ENCODE measurements at places on chromosomes 12 and 14.

- peaks cover 10% of the 10 kb centered on the region for H3K4me1 ChIP-seq
- no peaks in the 10 kb centered on the region for H3K27me3 ChIP-seq
- no peak for DNase-seq
- H3K36me3 ChIP-seq: no peaks in the 10 kb centered on the region
- no peak overlapping the region for H3K27ac ChIP-seq
Observed at GRCh38 chr14:61577506-61577931, 117.8 kb upstream of the HIF1A start.

DNA sequence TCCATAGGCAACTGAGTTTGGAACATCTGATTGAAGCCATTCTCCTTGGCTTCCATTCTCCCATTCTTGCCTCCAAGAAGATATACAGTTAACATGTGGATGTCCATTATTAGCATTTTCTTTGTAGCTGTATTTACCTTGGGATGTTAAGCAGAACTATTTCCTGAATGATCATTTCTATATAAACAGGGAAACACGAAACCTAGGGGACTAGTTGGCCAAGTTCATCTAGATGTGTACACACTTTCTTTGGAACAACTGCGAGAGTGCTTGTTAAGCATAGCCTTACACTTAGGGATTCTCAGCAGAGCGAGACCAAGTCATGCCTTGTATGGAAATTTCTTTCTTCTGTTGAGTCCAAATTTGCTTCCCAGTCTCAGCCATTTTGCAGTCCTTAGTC is 42.1 kb downstream of the DRAM1 start:
- no peak overlapping the region for H3K27ac ChIP-seq
- no peaks in the 10 kb centered on the region for H3K27me3 ChIP-seq
- no peaks in the 10 kb centered on the region for H3K36me3 ChIP-seq
- H3K4me3 ChIP-seq: no peak overlapping the region
- no peak for DNase-seq

GRCh38 chr12:52878507-52879393 is 26.1 kb downstream of the KRT8 start:
- H3K36me3 ChIP-seq: no peaks in the 10 kb centered on the region
- peaks cover 18% of the 10 kb centered on the region for H3K4me1 ChIP-seq
- DNase-seq: no peak
- H3K4me3 ChIP-seq: peak overlapping the region; percentile 74

DNA sequence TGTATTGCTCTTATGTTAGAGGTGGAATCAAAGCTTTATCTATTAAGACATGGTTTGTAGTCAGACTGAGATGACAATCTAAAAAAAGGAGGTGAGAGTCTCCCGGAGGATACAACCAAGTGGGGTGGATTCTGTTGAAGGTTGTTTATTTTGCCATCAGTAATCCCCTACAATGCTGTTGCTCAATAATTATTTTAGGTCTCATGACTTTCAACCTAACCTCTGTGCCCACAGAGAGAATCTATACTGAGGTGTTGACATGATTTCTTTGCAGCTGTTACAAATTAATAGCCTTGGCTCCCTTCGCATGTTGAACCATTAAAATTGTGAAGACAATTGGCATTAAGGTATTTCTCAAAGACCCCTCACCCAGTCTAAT is 28.7 kb upstream of the FOS start:
- no peaks in the 10 kb centered on the region for H3K36me3 ChIP-seq
- no peak overlapping the region for H3K4me3 ChIP-seq
- DNase-seq: no peak
- 0 out of 2 replicates have a peak overlapping the region, but pooled peaks have one; percentile 52 for H3K27ac ChIP-seq
- H3K27me3 ChIP-seq: no peaks in the 10 kb centered on the region

GRCh38 chr14:90523544-90523943 is 126.7 kb downstream of the CALM1 start:
- no peak overlapping the region for H3K27ac ChIP-seq
- no peak for DNase-seq
- H3K27me3 ChIP-seq: no peaks in the 10 kb centered on the region
- no peak overlapping the region for H3K4me3 ChIP-seq

- H3K27ac ChIP-seq: no peak overlapping the region
- no peak overlapping the region for H3K4me3 ChIP-seq
- peaks cover 6% of the 10 kb centered on the region for H3K36me3 ChIP-seq
Observed at GRCh38 chr12:31773223-31773750, 44.5 kb upstream of the AMN1 start.

DNA sequence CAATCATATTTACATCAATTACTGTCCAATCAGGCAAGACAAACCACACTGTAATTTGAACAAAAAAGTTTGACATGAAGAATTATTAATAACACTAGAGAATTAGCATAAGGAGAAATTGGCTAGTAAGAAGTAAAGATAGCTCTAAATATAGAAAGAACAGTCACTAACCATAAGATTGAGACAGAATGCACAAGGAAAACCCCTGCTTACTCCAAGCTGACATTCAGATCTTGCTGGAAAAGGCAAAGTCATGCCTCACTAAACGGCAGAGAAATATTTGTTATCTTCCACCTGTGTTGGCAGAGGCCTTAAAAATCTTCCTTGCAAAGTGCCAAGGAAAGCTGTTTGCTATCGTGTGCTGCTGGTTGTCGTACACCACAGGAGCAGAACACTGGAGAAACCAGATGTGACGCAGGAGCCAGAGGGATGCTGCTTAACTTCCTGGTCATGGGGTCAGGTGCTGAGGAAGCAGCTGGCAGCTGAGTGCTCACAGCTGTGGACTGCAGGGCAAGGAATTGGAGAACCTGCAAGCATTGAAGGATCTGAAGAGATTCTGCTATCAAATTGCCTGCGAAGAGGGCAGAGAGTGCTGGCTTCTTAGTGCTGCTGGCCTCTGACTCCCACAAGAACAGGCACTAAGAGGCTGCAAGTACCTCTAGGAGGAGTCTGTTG is 1323.3 kb downstream of the LRFN5 start:
- H3K27ac ChIP-seq: 0 out of 2 replicates have a peak overlapping the region, but pooled peaks have one; percentile 34
- no peaks in the 10 kb centered on the region for H3K36me3 ChIP-seq
- H3K4me1 ChIP-seq: 0 out of 2 replicates have a peak, but pooled peaks cover 3% of the 10 kb centered on the region
- no peaks in the 10 kb centered on the region for H3K27me3 ChIP-seq

DNA sequence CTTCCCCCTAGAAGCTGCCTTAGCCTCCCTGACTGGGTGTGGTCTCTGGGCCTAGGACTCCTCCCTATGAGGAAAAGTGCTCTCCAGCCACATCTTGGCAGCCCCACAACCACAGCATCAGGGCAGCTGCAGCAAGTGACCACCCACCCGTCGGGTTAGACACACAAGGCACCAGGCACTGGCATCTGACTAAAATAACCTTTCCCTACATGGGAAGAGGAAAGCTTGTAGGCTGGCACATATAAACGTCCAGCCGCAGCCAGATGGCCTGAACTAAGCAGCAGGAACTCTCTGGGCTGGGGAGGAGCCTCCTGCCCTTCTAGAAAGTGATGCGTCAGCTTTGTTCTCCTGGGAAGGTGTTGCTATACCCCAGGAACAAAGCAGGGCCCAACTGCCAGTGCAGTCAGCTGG is 328.7 kb downstream of the DPF3 start:
- no peaks in the 10 kb centered on the region for H3K36me3 ChIP-seq
- H3K4me1 ChIP-seq: no peaks in the 10 kb centered on the region
- no peak for DNase-seq
- no peak overlapping the region for H3K27ac ChIP-seq

GRCh38 chr12:68868043-68868790 is 60.2 kb downstream of the MDM2 start:
- H3K27ac ChIP-seq: no peak overlapping the region
- H3K36me3 ChIP-seq: no peaks in the 10 kb centered on the region
- DNase-seq: no peak
- no peak overlapping the region for H3K4me3 ChIP-seq
- peaks cover 14% of the 10 kb centered on the region for H3K4me1 ChIP-seq
- no peaks in the 10 kb centered on the region for H3K27me3 ChIP-seq

GRCh38 chr12:89160716-89161123 is 191.6 kb downstream of the DUSP6 start:
- H3K36me3 ChIP-seq: no peaks in the 10 kb centered on the region
- H3K27me3 ChIP-seq: peaks cover 9% of the 10 kb centered on the region
- H3K4me3 ChIP-seq: no peak overlapping the region
- no peak overlapping the region for H3K27ac ChIP-seq
- peaks cover 27% of the 10 kb centered on the region for H3K4me1 ChIP-seq

- no peak overlapping the region for H3K27ac ChIP-seq
- H3K27me3 ChIP-seq: no peaks in the 10 kb centered on the region
- H3K36me3 ChIP-seq: no peaks in the 10 kb centered on the region
- peaks cover 12% of the 10 kb centered on the region for H3K4me1 ChIP-seq
Observed at GRCh38 chr12:966724-967123, 17.2 kb upstream of the RAD52 start.

DNA sequence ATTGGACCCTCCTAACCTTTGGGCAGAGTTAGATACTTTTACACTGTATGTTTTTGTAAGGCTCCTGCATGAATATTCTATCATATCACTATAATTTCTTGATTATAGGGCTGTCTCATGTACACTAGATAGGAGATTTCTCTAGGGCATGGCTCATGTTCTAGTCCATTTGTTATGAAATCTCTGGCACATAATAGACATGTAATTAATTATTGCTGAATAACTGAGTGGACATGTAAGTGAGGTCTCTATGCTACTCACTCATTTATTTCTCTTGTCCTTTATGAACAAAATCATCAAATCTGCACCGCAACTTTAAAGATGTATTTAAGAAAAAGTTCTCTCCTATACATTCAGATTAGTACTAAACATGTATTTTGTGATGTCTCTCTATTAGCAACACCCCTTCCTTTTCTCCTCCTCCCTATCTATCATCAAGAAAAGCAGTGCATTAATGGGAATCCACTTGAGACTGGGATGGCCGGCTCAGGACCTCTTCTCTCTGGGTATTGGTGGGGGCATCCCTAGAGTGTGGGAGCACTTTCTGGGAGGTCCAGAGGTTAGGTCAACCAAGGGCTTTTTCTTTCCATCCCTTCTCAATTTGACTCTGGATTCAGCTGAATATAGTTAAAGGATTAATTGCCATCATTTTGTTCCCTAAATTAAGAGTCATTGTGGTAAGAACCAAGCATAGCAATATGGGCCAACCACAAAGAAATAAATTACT is 168.0 kb upstream of the HMGA2 start:
- no peak overlapping the region for H3K27ac ChIP-seq
- no peak for DNase-seq
- H3K4me3 ChIP-seq: no peak overlapping the region
- H3K4me1 ChIP-seq: peaks cover 37% of the 10 kb centered on the region

- no peak overlapping the region for H3K27ac ChIP-seq
- no peaks in the 10 kb centered on the region for H3K36me3 ChIP-seq
- H3K4me1 ChIP-seq: peaks cover 6% of the 10 kb centered on the region
- no peaks in the 10 kb centered on the region for H3K27me3 ChIP-seq
- H3K4me3 ChIP-seq: no peak overlapping the region
- DNase-seq: no peak
Observed at GRCh38 chr14:85471744-85472143, 58.2 kb upstream of the FLRT2 start.

DNA sequence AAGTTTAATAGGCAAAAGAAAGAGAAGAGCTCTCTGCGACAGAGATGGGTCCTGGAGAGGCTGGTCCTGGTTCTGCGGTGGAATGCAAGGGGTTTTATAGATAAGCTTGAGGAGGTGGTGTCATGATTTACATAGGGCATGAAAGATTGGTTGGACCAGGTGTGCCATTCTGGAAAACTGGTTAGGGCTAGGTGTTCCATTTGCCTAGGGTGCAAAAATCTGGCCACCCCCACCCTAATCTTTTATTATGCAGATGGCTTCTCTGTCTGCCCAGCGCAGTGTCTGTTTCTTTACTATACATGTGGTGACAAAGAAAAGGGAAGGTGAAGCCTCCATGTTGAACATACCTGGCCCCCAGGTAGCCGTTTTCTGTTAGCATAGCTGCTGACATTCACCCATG is 65.4 kb downstream of the ERC1 start:
- peak; percentile 43 for DNase-seq
- peak overlapping the region; percentile 20 for H3K4me3 ChIP-seq
- peaks cover 26% of the 10 kb centered on the region for H3K36me3 ChIP-seq
- no peaks in the 10 kb centered on the region for H3K27me3 ChIP-seq
- peak overlapping the region; percentile 89 for H3K27ac ChIP-seq
- H3K4me1 ChIP-seq: peaks cover 48% of the 10 kb centered on the region

Data from WTC11 (cell line).